ENCODE measurements at places on chromosomes 3 and 15.

DNA sequence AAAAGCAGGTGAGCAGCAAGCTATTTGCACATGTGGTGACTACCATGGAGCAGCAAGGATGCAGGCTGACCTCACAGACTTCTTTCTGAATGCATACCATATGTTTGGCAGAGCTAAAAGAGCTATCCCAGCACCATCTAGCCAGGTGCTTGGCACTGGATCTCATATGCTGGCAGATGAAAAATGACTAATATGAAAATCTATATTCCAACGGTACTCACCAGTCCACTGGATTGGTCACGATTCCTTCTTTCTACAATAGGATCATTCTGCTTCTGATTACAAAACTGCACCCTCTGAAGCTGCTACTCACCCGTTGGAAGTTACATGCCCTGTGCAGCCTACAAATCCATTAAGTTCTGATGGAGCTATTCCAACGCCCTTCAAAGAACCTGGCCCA is 714.3 kb upstream of the CFAP20DC start:
- DNase-seq, result no peak

- DNase-seq, result no peak
Observed at GRCh38 chr3:64074060-64074459, 50.8 kb upstream of the PSMD6 start.

- DNase-seq, result peak; percentile 58
Observed at GRCh38 chr3:42600958-42601675, 631 bp downstream of the NKTR start.

DNA sequence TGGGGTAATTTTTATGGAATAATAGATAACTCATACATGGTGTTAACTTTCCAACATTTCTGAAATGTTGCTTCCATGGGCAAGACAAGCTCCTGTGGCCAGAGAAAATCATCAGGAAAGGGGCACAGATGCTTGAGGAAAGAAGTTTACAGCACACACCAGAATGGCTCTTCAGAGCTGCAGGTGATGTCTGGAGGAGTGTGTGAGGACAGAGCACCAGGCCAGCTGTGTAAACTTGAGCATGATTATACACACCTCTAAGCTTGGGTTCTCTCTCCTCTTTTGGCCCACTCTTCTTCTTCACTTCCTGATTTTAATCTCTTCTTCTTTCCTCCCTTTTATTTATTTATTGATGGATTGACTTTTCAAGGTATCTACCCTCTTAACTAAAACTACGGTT is 676.0 kb downstream of the GRM7 start:
- DNase-seq, result no peak

GRCh38 chr15:38076786-38077185 is 142.3 kb downstream of the TMCO5A start:
- no peak for DNase-seq

DNA sequence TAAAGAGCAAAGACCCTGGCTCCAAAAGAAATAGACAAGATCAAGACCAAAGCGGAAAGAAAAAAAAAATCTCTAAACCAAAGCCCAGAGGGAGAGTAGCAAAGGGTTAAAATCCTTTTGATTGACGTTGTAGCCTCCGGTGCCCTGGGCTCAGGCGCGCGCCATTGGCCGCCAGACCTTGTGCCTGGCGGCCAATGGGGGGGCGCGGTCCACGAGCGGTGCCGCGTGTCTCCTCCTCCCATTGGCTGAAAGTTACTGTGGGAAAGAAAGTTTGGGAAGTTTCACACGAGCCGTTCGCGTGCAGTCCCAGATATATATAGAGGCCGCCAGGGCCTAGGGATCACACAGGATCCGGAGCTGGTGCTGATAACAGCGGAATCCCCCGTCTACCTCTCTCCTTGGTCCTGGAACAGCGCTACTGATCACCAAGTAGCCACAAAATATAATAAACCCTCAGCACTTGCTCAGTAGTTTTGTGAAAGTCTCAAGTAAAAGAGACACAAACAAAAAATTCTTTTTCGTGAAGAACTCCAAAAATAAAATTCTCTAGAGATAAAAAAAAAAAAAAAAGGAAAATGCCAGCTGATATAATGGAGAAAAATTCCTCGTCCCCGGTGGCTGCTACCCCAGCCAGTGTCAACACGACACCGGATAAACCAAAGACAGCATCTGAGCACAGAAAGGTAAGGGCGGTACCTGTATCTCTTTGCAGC is at the start of gene HES1:
Gene HES1 (plus strand): TSS at position 343 of the 713 bp plus-strand sequence. CDS start 233 bp downstream, at position 576.
- peak; percentile 64 for DNase-seq

- DNase-seq, result no peak
Observed at GRCh38 chr3:178480274-178480673, 56.0 kb upstream of the KCNMB2 start.

- DNase-seq, result no peak
Observed at GRCh38 chr15:55237219-55238130, 40.7 kb upstream of the RSL24D1 start.

GRCh38 chr3:174317005-174317404 is 542.1 kb upstream of the NAALADL2 start:
- DNase-seq, result no peak

GRCh38 chr3:184241447-184242296 is 7.1 kb downstream of the ALG3 start:
- DNase-seq, result no peak

GRCh38 chr3:185866555-185866954 is 41.7 kb upstream of the IGF2BP2 start:
- DNase-seq, result no peak

DNA sequence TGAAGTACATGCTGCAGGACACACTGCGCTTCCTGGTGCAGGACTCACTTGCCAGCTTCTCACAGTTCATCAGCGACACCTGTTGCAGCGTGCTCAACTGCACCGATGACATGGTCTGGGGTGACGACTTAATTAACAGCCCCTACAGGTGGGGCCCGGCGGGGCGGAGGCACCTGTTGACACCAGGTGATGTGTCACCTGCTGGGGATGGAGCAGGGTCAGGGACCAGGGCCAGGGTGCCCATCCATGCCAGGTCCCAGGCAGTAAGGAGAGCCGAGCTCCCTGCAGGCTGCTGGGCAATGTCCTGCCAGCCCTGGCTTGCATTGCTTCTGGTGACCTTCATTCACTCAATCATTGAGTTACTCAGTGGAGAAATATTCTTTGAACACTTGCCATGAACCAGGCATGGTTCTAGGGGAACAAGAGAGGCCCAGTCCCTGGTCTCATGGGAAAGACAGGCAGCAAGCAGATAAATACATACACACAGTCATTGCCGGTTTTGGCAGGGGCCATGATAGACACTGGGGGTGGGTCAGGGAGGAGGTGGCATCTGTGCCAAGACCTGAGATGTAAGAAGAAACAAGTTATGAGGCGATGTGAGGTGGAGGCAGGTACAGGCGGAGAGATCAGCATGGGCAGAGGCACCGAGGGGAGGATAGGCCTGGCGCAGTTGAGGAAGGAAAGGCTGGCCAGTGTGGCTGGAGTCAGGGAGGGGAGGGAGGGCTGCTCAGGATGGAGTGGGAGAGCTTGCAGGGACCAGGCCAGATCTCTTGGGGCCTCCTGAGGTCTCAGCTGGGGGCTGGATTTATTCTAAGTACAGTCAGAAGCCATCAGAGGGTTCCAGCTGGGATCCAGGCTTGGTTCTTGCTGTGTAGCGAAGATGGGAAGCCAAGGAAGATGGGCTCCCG is 30.8 kb downstream of the DNAH1 start:
- DNase-seq, result no peak

GRCh38 chr3:153906366-153906765 is 214.8 kb upstream of the ARHGEF26 start:
- no peak for DNase-seq

Data from substantia nigra (tissue), 51 donors.